HEK293T (cell line): ENCODE measurements at places on chromosomes 7 and 10.

DNA sequence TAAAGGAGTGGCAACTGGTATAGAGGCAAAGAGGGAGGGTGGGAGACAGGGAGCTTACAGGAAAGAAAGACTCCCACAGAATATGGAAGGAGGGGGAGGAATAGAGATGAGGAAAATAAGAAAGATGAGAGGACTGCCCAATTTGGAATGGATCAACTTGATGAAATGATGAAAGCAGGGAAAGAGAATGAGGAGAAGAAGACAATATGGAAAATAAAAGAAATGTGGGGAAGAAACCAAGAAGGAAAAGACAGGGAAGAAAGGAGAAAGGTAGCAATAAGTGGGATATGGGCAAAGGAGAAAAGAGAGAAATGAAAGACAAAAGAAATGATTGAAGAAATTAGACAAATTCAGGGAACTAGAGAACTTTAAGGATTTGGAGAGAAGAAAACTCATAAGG lies 3.0 kb downstream of the KEL start:
- no peak for DNase-seq

GRCh38 chr7:132059141-132059540 lies 502.7 kb upstream of the PODXL start:
- no peak for DNase-seq

DNA sequence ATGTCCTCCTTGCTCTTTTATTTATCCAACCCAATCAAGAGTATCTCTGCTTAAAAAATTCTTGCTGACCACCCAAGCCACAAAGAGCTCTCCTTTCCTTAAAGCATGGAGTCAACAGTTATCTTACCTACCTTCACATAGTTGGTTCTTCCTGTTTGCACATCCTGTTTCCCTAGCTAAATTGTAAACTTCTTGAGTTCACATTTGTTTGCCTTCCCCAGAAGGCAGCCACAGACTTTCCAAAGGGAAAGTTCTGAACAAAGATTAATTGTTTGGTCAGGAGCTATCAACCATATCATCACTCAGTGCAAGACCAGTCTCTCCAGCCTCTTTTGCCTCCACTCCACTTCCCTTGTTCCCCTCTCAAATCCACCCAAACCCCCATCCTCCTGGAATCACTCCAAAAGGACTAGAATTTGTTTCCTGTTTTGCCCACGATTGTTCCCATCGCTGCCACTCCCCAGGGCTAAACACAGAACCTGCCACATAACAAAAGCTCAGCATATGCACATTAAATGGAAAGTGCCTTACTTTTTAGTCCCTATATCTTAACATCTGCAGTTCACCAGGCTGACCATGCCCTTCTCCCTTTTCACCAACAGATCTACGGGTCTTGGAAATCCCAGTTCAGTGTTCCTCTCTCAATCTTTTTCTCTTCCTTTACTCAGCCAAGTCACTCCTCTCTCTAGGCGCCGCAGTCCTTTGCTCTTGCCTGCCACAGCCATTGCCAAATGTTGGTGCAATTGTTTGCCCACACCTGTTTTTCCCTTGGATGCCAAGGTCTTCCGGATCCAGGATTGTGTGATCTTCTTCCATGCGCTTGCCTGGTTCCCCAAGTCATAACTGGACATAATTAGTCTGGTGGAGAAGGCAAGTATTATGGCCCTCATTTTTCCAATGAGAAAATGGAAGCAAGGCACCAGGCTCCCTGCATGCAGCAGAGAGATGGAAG lies 265.5 kb downstream of the KCNMA1 start:
- no peak for DNase-seq

GRCh38 chr7:28627896-28628295 lies 215.6 kb downstream of the CREB5 start:
- DNase-seq = no peak

GRCh38 chr10:71435571-71436267 lies 39.0 kb downstream of the CDH23 start:
- DNase-seq = no peak

- DNase-seq = no peak
Observed at GRCh38 chr10:61792097-61792716, 109.3 kb upstream of the ARID5B start.

GRCh38 chr7:115146148-115146547 lies 224.3 kb downstream of the MDFIC start:
- DNase-seq = no peak

- DNase-seq = no peak
Observed at GRCh38 chr10:35927990-35928488, 285.9 kb upstream of the FZD8 start.

- no peak for DNase-seq
Observed at GRCh38 chr7:29612596-29612995, 49.0 kb downstream of the PRR15 start.

DNA sequence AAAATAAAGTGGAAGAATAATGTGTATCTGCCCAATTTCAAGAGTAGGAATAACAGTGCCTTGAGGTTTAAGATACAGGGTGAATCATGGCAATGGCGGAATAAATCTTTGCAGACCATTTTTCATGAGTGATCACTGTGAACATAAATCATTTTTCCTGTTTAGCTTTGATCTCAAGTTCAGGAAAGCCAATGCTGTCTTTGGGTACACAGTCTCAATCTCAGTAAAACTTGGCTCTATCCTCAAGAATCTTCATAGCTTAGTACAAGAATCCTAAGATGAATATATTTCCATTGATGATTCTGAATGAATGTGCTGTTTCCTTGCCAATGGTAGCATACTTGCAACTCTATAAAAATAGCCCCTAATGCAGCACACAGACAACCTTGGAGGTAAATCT lies 6.8 kb downstream of the NAMPT start:
- no peak for DNase-seq
